Stimulated activated CD4-positive, alpha-beta T cell treated with anti-CD3 and anti-CD28 coated beads, Interleukin-15, amount 100 ng/mL, for 24 hours (primary cell): ENCODE measurements at places on chromosomes 12 and 14.

DNA sequence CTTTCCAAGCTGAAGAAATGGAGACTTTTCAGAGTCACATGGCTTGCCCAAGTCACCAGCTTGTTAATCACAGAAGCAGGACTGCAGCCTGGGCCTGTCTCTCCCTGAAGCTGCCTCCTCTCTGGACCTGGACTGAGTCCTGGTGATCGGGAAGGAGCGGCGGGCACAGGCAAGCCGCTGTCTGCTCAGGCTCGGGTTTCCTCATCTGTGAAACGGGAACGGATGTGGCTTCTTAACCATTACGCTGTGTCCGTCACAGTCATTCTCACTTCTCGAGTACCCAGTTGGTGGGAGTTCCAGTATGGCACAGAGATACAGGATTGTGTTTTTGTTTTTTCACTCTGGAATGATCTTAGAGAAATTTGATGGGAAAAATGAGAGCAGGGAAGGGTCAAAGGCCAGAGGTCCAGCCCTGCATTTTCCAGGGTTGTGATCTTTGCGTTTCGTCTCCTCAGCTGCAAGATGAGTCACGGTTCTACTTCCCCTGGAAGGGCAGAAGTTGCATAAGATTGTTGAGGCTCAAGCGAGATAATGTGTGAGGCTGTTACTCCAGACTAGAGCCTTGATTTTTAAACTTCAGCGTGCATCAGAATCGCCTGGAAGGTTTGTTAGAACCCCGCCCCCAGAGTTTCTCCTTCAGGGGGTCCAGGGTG lies 7.6 kb upstream of the LRTM2 start:
- no peak for DNase-seq

DNA sequence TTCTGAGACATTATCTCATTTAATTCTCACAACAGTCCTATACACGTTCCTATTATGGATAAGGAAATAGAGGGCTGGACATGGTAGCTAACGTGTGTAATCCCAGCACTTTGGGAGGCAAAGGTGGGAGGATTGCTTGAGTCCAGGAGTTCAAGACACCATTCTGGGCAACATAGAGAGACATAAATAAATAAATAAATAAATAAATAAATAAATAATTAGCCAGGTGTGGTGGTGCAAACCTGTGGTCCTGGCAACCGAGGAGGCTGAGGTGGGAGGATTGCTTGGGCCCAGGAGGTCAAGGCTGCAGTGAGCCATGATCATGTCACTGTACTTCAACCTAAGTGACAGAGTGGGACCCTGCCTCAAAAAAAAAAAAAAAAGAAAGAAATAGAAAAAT lies 22.6 kb downstream of the DACT1 start:
- no peak for DNase-seq

DNA sequence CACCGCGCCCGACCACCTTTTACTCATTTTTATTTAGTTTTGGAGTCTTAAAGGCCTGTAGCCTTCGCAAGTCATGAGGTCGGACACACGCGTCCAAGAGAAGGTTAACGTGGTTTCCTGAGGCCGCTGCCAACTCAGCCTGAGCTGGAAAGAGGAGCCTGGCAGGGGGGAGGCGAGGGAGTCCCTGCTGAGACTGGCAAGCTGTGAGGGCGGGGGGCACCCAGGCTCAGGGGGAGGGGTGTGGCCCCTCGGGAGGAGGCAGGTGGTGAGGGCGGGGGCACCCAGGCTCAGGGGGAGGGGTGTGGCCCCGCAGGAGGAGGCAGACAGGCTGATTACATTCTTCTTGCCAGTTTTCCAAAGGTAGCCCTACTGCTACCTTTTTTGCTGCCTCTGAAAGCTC lies 143.2 kb downstream of the PIWIL1 start:
- no peak for DNase-seq

GRCh38 chr14:99331811-99332210 lies 59.8 kb upstream of the BCL11B start:
- no peak for DNase-seq

DNA sequence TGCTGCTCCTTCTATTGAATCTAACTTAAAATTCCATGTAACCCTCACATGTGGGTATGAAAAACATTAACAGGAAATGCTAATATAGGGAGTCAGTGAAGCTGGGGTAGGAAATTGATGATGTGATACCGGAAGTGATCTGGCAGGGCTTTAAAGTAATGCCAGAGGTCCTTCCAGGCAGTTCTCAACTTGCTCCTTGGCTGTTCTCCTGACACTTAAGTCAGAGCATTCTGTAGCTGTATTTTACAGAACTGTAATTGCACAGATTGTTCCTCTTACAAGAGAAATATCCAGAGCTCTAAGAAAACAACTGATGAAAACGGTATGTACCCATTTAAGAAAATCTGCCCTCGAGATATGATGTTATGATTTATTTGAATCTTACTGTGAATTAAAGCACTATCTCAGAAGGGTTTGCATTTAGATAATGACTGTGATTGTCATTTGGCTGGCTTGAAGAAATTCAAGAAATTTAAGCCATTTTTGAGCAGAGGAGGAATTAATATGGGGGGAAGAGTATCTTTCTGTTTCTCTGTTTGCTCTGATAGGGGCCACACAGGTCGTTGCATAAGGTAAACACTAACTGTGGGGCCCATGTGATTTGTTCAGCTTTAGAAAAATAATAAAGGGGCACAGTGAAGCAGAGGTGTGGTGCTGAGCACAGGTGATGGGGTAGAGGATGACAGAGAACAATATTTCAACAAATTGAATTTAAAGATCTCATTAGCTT lies 88.4 kb downstream of the BBS10 start:
- no peak for DNase-seq

- no peak for DNase-seq
Measured at GRCh38 chr12:111224186-111225066, 144.5 kb downstream of the PHETA1 start.

GRCh38 chr14:39712293-39712999 lies 280.2 kb upstream of the FBXO33 start:
- DNase-seq, result no peak

GRCh38 chr14:22026527-22026926 lies 352.9 kb upstream of the OR4E1 start:
- no peak for DNase-seq

- DNase-seq, result no peak
Measured at GRCh38 chr12:74790931-74791330, 253.3 kb downstream of the ATXN7L3B start.

DNA sequence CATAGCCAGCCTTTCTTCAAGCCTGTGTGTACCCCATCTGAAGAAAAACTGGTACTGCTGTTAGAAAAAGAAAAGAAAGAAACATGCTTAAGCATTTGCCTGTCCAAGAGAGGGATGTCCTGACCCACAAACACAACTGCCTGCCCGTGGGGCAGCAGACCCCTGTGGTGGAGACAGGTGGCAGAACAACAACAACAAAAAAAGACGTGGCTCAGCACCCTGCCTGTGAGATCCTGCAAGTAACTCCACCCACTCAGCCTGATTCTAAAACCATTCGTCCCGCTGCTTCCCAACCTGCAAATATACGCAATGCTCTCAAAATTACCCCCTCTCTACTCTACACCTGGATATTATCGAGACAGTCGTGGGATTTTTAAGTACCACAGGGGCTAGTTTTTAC lies 64.9 kb upstream of the ZDHHC17 start:
- DNase-seq, result no peak

- no peak for DNase-seq
Measured at GRCh38 chr12:80422550-80422949, 21.5 kb upstream of the PTPRQ start.

GRCh38 chr14:64728106-64728505 lies 23.9 kb downstream of the PLEKHG3 start:
- DNase-seq, result no peak

- DNase-seq, result no peak
Measured at GRCh38 chr12:74791365-74791764, 253.7 kb downstream of the ATXN7L3B start.

DNA sequence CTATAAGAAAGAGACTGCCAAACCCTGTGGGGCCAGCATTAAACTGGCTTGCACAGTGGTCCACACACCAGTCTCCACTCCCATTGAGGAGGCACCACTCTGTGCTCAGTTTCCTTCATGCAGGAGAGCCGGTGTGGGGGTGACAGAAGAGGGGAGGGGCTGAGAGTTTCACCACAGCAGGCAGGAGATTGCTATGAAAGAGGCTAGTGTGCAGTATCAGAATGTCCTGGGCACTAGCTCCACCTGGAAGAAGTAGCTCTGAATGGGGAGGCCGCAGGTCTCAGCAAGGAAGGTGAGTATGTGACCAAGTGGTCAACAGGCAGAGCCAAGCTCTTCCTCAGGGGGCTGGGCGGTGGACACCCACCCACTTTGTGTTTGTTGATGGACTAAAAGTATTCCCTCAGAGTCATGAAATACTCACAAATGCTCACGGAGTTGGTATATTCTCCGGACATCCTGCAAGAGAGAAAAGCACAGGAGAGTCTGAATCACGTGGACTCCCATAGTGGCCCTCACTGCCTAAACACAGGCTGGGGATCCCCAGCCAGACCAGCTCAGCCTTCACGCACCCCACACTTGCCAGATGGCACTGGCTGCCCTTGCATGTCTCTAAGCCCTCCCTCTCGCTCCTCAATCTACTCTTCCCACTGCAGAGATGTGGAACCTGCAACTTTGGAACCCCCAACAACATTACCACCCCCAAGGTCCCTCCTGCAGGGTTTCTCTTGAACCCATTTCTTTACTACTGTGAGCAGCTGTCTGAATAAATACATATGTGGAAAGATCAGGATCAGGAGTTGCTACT lies 7.8 kb upstream of the KRT72 start:
- no peak for DNase-seq

DNA sequence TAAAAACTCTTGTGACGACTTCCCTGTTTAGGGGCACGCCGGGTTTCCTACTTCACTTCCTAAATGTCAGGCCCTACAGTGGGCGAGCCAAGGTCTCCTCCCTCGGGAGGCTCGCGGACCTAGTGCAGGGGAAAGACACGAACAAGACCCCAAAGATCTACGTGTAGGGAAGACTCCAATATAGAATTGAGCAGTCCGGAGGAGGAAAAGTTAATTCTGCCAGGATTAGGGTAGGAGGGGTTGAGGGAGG lies 564 bp downstream of the ATXN3 start:
- DNase-seq, result peak; percentile 23

- DNase-seq, result peak; percentile 34
Measured at GRCh38 chr14:103372552-103373304, 12.5 kb upstream of the MARK3 start.

DNA sequence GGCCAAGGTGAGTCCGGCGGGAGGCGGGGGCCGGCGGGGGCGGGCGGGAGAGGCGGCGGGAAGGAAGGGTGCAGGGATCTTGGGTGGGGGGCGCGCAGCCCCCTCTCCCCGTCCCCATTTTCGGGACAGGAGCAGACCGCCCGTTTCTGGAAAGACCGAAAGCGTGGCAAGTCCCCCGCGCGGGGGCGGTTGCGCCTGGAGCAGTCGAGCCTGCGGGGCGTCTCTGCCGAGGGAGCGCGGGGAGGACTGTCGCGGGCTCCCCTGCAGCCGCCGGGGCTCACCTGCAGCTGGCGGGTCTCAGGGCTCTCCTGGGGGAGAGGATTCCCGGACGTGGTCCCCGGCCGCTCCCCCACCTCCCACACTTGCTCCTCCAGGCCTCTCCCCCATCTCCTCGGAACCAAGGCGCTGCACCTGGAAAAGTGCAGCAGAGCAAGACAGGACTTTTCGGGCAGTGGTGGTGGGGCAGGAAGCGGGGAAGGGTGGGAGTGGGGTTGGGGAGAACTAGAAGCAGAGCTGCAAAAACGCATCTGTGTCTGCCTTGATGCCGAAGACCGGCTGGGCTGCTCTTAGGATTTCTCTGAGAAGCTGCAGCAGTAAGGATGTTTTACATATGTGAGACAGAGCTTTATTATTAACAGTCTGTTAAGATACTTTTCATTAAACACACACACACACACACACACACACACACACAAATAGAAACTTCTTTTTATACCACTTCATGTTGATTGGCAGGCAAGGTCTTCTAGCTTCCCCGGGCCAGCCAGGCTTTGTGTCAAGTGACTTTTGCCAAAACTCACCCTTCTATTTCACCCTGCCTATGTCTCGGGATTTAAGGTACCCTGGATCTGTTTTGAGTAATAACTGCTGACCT lies 677 bp downstream of the C12orf75 start:
- DNase-seq, result peak; percentile 59

DNA sequence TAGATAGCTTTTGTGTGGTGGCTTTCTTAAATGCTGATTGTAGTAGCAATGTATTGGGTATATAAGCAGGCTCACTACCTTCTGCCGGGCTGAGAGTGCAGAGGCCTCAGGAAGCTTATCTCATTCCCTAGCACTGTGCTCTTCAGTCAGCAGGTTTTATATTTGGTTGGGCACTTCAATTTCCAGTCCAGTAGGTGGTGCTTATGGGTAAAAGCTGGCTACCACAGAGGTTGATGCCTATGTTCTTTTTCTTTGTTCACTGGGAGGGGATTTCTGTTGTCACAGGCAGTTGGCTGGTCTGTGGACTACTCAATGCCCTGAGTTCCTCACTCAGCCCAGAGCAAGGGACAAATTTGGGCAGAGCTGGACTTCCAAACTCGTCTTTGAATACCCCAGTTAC lies 43.0 kb upstream of the GLIPR1 start:
- DNase-seq, result no peak

DNA sequence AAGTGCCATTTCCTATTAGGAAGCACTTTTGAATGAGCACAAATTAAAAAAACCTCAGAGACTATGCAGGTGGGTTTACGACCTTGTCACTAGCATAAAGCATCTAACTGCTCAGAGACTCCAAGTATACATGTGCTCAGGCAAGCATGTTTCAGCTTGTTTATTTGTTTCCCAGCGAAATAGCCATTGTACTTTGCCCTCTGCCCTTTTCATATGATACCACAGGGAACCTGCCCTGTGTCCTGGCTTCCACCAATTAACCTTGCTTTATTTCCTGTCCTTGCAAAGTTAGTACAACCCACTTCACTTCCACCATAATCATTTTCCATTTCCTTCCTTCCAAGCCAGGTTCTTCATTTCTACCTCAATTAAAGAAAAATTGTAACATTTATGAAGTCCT lies 194.9 kb downstream of the DUSP6 start:
- no peak for DNase-seq

DNA sequence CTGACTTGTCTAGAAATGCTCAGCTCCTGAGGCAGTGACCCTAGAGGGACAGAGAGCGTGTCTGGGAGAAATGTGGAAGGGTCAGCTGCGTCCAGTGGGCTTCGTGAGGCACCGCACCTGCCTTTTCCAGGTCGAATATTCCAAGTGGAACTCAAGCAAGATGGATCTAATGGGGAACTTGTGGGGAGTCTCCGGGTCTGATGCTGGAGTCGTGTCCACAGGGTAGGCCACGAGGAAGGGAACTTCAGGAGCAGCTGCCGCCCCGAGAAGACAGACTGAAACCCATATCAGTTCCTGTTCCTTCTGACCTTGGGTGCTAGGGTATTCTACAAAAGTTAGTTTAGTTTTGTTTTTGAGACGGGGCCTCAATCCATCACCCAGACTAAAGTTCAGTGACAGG lies 67.5 kb downstream of the TNFAIP2 start:
- no peak for DNase-seq

GRCh38 chr12:98185606-98186005 lies 329.8 kb upstream of the TMPO start:
- DNase-seq, result no peak
